ENCODE measurements at places on chromosomes 4 and X.
A peak's percentile ranks its signal among the peaks of the same experiment; 100 is the strongest.

- DNase-seq: peak; percentile 81
Measured at GRCh38 chrX:13000301-13000811, 25.4 kb downstream of the TMSB4X start.

DNA sequence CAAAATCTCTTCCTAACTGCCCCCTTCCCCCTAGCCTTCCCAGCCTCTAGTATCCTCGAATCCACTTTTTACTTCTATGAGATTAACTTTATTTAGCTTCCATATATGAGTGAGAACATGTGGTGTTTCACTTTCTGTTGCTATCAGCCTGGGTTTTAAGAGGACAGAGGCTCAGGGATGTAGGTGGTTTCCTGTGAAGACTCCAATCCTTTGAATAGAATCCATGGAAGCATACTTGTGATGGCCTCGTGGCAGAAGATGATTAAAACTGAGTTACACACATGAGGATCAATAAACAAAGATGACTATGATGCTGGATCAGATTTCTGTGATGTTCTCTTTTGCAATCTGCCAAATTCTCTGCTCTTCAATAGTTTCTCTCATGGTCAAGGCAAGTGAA lies 29.8 kb downstream of the CD99L2 start:
- no peak for DNase-seq

GRCh38 chrX:9340598-9341290 lies 124.1 kb upstream of the TBL1X start:
- DNase-seq: peak; percentile 92

DNA sequence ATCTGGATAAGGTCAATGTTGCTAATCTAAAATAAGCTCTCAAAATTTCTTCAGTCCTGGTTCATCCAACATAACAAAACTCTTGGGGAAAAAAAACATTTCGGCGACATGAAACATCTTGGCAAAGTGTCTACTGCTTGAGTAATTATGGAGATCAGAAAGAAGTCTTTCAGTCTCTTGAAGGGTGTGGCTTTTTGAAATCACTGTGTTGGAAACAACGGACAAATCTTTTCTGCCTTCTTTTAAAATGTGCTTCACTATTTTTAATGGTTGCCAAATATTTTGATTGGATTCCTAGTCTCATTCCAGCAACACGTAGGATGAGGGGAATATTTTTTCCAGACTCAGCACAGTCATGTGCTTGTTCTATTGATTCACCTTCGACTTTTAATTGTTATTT lies 138.6 kb downstream of the KLHL8 start:
- DNase-seq: no peak

GRCh38 chrX:140177821-140178220 lies 212.5 kb upstream of the CXorf66 start:
- DNase-seq: no peak

- DNase-seq: no peak
Measured at GRCh38 chr4:142509881-142510280, 336.2 kb downstream of the INPP4B start.

GRCh38 chr4:172220679-172221078 lies 407.5 kb downstream of the GALNTL6 start:
- no peak for DNase-seq

DNA sequence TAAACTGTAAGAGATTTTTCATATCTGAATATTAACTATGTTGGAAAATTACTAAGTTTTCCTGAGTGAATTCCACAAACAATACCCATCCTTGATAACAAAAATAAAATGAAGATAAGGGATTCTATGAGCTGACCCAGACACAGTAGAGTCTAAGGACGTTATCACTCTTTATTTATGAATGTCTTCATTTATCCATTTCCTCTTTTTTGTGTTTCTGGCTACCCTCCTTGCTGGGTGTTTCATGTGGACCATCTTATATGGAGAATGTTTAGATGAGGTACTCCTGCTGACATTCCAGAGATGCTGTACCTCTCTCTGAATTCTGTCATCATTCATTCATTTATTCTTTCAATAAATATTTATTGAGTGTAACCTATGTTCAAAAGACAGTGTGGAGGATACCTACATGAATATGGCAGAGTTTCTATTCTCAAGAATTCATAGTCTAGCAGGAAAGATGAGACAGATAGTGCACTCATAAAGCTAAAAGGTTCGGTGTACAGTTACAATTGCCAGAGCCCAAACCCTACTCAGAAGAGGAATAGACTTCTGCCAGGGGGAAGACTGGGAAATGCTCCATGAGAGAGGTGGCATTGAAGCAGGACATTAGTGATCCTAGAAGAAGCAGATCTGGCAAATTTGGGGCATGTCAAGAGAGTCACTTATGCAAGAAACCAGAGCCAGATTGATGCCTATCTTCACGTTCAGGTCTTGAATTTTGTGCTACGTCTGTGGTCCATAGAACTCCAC lies 195.8 kb downstream of the MAML3 start:
- DNase-seq: no peak

DNA sequence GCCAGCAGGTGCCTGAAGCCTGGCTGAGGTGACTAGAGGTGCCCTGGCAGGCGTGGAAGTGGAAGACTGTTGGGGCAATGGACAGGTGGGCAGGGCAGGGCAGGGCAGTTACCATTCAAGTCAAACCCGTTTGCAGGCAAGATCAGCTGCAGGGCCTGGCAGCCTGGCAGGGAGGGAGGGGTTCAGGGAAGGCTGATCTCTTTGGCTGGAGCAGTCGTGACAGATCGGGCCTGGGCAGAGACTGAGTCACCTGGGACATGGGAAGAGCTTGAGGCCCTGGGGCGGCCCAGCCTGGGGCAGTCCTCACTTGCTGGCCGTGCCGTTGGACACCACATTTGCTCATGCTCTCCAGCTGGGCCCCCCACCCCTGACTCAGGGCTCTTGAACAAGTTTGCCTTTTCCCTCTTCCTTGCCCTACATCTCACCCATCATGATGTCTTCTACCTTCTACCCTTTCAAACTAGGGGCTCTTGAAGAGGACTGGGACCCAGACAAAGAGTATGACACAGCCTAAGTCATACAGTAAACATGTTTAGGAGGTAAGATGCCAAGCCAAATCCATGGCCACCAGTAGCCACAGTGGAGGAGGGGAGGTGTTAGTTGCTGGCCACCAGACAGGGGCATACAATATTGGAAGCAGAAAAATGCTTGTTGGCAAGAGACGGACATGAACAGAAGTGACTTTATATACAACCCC lies 2.0 kb upstream of the ZNF185 start:
- DNase-seq: no peak

GRCh38 chrX:140343226-140343868 lies 161.5 kb downstream of the SOX3 start:
- no peak for DNase-seq

DNA sequence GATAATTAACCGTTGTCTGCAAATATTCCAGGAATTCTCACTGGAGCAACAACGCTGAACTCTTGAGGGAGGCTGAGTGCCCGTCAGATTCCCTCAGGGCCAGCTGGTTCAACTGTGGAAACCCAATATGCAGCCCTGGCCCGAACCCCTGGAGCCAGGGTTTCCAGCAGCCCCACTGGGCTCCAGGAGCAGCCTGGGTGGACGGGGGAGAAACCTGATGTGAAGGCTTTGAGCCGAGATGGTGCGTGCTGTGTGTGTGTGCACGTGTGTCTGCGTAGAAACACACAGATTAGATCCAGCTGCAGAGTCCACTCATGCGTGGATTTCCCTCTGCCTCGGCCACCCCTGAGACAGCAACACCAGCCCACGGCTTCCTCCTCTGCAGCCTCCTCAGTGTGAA lies 19.4 kb upstream of the SLC25A6 start:
- DNase-seq: no peak

DNA sequence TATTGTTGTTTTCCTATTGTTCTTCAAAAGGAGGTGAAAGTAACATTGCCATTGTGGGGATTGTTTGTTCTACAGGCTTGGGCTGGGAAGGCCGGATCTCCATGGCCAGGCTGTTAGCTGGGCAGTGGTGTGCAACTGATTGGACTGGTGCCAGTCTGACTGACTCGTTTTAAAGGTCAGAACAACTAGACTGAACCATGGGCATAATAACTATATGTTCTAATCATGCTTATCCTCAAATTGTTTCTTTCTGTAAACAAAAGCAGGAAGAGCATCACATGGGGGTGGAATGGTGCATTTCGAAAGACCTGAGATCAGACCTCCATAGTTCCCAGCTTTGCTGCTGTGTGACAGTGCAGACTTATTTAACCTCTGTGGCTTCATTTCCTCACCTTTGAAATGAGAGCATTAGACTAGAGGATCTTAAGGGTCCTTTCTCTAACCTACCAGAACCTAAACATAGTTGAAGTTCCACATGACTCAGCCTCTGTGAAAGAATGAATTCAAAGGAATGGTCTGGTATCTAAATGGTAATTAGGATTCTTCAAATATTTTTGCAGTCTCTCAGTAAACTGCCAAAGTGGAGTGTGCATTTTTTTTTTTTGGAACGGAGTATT lies 66.7 kb upstream of the PGRMC2 start:
- no peak for DNase-seq

- DNase-seq: no peak
Measured at GRCh38 chr4:55534306-55534705, 12.4 kb downstream of the CLOCK start.

GRCh38 chrX:9878146-9878820 lies 88.9 kb upstream of the CLDN34 start:
- DNase-seq: no peak
